ENCODE measurements at places on chromosomes 12 and 14. TPM values are rescaled to one million over a fixed set of nuclear protein-coding genes. Genes with fewer than 3 reads are reported as not detected.

GRCh38 chr12:88866881-88867280 is 286.6 kb upstream of the KITLG start:
- no peak for DNase-seq

Gene OR6C2
- not detected for polyA plus RNA-seq

Gene WBP11
- polyA plus RNA-seq, result 20.2 TPM

DNA sequence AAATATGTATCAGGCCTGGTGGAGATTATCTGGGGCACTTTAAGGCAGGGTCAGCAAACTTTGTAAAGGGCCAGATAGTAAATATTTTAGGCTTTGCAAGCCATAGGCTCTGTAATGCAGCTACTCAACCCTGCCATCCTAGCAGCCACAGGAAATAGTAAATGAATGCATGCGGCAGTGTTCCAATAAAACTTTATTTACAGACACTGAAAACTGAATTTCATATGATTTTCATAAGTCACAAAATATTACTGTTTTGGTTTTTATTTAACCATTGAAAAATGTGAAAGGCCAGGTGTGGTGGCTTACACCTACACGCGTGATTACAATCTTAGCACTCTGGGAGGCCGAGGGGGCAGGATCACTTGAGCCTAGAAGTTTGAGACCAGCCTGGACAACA is 3.2 kb upstream of the CAMKK2 start:
- no peak for DNase-seq

Gene P2RX2
- 1.9 TPM for polyA plus RNA-seq

- DNase-seq, result no peak
Measured at GRCh38 chr12:119283310-119283709, 51.2 kb upstream of the CCDC60 start.

GRCh38 chr12:23204933-23205778 is 580.2 kb downstream of the ETNK1 start:
- peak; percentile 11 for DNase-seq

DNA sequence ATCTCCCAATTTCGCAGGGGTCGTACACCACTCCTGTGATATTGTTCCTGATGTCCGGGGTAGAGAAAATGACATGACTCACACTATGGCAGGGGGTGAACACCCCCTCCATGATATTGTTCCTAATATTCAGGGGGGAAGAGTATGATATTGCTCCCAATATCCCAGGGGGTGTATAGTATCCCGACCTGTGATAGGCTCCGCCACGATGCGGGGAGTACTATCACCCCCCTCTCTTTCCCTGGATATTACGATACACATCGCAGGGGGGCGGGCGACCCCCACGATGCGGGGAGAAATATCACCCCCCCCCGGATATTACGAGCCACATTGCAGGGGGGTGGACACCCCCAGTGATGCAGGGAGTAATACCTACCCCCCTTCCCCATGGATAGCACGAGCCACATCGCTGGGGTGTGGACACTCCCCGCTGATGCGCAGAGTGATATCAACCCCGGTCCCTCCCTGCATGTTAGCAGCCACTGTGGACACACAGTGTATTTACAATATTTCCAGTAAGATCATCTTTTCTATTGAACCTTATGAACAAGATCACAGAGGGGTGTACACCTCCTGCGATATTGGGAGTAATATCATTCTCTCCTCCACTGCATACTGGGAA is 17.7 kb downstream of the SMIM41 start:
- DNase-seq, result no peak

GRCh38 chr12:24307716-24308335 is 358.4 kb upstream of the SOX5 start:
- DNase-seq, result no peak

Gene PDE3A
- 1.2 TPM for polyA plus RNA-seq

DNA sequence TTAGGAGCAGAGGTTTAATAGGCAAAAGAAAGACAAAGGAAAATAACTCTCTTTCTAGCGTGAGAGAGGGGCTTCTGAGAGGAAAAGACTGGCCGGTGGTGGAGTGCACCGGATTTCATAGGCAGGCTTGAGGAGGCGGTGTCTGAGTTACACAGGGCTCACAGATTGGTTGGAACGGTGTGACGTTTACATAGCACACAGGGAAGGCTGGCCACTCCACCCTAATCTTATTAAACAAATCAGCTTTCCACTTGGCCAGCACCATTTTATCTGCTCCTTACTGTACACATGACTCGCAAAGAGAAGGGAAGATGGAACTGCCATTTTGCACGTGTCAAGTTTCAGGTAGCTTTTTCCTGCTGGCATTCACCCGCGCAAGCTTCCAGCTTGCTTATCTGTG is 587.7 kb downstream of the RPL10L start:
- no peak for DNase-seq

Gene SSPN
- polyA plus RNA-seq, result 7.8 TPM

- DNase-seq, result no peak
Measured at GRCh38 chr12:66573605-66574004, 105.3 kb downstream of the GRIP1 start.

- no peak for DNase-seq
Measured at GRCh38 chr14:41313196-41313595, 293.5 kb upstream of the LRFN5 start.

DNA sequence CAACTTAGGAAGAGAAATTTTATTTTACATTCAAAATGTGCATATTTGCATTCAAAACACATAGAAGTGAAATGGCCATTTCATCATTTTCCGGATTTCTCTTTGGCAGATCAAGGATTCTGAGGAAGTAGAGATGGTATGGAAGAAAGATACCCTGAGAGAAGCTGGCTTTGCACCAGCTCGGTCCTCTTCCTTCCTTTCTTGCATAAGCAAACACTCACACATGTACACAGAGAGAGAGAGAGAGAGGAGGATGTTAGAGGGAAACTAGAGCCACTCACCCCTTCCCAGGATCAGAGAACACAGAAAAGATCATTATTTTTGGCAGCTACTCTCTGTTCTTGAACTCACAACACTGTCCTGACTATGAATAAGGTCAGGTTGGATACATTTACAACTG is 15.6 kb upstream of the PLEKHD1 start:
- DNase-seq, result peak; percentile 19

- no peak for DNase-seq
Measured at GRCh38 chr12:30135776-30136175, 352.0 kb upstream of the TMTC1 start.

- DNase-seq, result no peak
Measured at GRCh38 chr12:7369274-7369729, 65.4 kb downstream of the ACSM4 start.

- DNase-seq, result no peak
Measured at GRCh38 chr14:70156592-70156991, 32.2 kb downstream of the SLC8A3 start.

DNA sequence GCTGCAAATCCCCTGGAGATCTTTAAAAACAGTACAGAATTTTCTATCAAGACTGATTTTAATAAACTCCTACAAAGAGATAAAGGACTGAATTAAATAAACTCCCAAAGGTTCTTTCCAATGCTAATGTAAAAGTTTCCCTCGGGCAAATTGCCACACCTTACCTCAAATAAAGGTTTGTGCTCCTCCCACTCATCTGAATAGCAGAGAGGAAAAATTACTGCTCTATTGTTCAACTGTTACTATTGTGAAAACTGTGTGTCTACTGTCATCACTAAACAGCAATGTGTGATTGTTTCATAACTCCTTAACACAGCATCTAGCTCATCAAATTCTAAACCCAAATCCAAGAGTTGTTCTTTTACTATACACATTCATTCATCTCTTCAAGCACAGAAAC is 3.2 kb downstream of the SPTLC2 start:
- no peak for DNase-seq

DNA sequence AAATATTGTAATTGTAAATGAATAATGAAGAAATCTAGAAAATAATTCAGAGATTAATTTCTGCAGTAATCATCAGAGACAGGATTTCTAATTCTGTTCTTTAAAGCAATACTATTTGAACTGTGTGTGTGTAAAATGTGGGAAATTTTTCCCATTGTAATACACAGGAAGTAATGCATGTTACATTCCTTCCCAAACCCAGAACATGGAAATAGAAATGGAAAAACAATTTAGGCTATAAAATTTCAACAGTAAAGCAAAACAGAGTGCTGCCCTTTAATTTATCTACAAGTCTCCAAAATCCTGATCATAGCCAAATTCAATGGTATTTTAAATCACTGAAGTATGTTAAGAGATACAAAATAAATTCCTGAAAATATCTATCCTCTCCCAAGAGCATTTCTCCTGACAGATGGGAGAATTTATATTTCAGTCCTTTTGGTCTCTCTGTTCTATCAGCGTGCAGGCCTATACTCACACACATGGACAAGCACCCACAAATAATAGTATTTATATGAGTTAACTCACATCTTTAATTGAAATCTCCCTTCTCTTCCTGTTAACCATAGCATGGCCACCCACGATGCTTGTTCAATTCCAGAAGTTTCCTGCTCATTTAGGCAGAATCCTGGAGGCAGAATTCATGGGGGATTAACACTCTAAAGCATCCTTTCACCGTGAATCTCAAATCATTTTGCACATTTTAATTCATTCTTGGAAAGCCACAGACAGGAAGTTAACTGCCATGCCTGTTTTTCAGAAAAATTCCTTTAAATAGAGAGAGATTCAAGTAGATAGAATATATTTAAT is 1465.4 kb upstream of the FLRT2 start:
- DNase-seq, result no peak

Gene B4GALNT1
- 1.3 TPM for polyA plus RNA-seq

GRCh38 chr12:64669270-64669842 is 59.1 kb downstream of the RASSF3 start:
- DNase-seq, result peak; percentile 63

GRCh38 chr14:100781952-100782351 is 44.0 kb upstream of the MEG3 start:
- no peak for DNase-seq

Gene C14orf39
- polyA plus RNA-seq, result 0.24 TPM

Gene SELPLG
- 3.3 TPM for polyA plus RNA-seq

Data from adrenal gland (tissue), 19 donors.